Stimulated activated naive CD8-positive, alpha-beta T cell treated with anti-CD3 and anti-CD28 coated beads, Interleukin-15, Interleukin-2, amounts not matched to agents 100 U/mL and 50 U/mL, for 24 hours (primary cell): ENCODE measurements at places on chromosomes 11 and 22.

DNA sequence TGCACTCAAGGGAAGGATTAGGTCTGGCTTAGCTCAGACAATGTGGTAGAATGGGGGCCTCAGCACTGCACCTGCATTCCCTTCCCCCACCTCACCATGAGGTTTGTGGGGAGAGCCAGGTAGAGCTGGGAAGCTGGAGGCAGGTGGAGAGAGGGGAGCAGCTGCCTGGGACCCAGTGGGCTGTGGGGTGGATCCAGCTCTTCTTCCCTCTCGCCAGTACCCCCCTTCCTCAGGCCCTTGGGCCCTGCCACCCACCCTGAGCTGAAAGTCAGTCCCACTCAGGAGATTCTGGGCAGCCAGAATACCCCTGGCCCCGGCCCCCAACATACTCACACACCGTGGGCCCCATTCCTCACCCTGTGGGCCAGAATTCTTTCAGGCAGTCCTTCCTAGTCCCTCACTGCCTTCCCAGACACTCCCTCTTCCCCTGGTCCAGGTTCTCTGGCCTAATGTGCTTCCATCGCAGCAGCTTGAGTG, 3.1 kb upstream of the POLD4 start:
- DNase-seq = no peak

DNA sequence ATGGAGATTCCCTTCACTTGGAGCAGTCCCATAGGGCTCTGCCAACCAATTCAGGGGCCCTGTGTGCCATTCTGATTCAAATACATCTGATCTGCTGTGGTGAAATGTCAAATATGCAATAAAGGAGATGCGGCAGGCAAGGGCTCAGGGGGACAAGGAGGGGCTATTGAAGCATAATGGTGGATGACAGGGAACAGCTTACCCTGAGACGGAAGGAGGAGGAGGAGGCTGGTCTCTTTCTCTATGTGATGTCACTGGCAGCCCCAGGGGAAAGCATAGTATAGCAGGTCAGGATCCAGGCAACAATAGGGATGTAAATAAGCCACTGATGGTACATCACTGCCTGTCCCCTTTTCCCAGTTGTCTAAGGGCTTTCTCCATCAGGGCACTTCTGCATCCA, 350.9 kb upstream of the SYN3 start:
- DNase-seq = no peak

- DNase-seq = no peak
These were observed 585.3 kb upstream of the FAT3 start for GRCh38 chr11:91639359-91639758.

DNA sequence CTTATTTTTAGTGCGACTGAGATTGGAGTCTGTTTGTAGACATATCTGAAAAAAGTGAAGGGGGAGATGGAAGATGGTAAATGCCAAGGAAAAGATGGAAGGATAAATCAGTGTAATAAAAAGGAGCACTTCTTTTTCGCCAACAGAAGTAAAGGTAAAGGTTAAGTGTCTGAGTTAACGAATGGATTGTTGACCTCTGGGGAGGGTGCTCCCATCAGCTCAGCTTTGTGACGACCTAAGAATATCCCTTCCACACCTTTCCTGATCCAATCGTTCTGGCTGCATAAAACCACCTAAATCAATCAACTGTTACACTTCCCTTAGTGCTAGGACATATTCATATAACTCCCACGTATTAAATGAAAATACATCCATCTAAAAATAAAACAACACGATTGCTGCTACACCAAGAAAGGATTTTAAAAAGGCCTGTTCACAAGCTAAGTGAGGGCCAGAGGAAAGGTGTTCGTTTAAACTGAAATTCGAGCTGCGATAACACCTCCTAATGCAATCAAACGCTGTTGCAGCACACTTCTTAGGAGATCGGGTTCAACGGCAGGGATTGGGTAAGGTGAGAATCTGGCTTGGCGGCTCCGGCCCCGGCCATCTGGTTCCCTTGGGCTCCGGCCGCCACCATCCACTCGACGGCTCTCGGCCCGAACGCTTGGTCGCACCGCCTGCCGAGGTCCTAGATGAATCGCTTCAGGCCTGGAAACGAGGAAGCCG, 658 bp downstream of the C11orf71 start:
- DNase-seq = no peak

- DNase-seq = no peak
These were observed 4.4 kb downstream of the TMEM258 start for GRCh38 chr11:61787928-61788491.

- no peak for DNase-seq
These were observed 15.5 kb upstream of the DEPDC7 start for GRCh38 chr11:33000181-33000580.

DNA sequence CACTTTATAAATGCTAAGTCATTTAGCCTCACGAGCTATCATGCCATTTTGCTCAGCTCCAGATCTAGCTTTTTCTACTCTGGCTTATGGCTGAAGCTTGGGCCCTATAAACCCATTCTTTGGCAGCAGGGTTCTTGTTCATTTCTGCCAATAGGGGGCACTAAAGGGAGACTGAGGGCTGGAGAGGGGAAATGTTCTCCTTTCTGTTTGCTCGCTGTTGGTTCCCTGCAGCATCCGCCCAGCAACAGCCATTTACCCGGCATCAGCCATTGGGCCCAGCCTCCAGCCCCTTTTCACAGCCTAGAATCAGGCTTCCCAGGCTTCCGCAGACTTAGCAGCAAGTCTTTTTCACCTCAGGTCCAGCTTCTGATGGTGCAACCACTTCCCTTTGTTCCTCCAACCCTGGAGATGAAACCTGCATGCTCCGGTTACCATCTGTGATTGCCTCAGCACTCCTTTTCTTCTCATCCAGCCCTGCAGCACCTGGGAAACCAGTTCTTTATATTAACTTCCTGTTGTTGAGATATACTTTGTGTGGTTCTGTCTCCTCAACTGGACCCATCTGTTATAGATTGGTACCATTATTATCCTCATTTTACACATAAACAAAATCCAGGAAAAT, 4.2 kb upstream of the ME3 start:
- no peak for DNase-seq
